Foreskin melanocyte (primary cell): ENCODE measurements at places on chromosomes 6 and 20.
A peak's percentile ranks its signal among the peaks of the same experiment; 100 is the strongest.

- peak; percentile 38 for DNase-seq
Observed at GRCh38 chr6:116461932-116462885, 1.0 kb downstream of the CALHM6 start.

GRCh38 chr6:17536586-17536985, 63.5 kb upstream of the FAM8A1 start:
- no peak for DNase-seq

GRCh38 chr6:16442031-16442430, 203.6 kb downstream of the GMPR start:
- DNase-seq: no peak

DNA sequence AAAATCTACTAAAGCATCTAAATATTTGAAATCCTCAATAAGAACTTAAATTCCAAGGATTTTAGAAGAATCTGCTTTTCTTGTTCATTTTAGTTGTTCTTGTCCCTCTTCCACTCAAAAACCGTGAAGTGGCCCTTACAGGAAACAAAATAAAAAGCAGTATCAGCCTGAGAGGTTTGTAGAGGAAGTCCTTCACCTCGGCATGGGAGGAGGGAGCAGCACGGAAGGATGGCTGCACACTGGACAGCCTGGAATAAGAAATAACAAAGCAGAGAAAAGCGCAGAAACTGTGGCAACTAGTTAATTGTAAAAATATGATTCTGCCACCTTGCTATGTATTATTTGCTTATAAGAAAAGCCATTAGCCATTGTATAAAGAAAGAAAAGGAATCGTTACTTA, 46.1 kb downstream of the RALGAPA2 start:
- no peak for DNase-seq

DNA sequence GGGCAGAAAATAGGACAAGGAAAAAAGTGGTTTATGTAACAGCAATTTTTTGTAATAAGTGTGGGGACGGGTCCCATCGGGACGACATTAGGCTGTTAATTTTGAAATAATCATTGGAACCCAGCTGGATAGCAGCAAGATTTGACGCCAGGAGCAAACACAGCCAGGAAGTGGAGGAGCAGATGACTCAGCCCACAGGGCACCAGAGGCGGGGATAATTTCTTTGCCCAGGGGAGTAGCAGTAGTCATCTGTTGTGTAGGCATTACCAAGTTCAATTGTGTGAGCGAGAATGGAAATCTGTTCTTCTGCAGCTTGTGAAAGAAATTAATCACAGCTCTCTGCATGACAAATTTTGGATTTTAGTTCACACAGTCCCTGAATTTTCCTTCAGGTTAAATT, 22.6 kb upstream of the RIN2 start:
- peak; percentile 77 for DNase-seq

- DNase-seq: no peak
Observed at GRCh38 chr6:46407776-46408530, 83.3 kb downstream of the RCAN2 start.

DNA sequence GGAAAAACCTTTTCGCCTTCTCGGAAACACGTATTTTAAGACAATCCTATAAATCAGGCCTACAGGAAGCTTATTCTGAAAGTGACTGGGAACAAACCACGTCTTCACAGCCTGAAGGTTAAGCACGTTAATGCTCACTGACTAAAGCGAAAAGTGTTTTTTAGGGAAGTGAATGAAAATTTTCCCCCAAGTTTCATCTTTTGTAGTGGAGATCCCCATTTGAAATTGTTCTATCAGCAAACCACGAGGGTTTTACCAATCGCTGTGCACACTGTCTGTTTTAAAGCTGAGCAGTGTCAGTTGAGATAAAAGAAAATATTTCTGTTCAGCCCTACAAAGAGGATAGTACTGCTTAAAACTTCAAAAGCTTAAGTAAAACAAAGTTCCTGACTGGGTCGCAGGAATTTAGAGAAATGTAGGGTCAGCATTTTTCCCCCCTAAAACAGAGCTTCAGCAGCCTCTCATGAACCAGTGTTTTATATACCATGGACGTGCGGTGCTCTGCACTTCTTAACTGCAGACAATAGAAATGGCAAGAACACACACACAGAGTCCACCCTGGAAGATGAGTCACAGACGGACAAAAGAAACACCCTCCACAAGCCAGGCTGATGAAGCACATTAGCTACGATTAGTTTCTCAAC, 34.9 kb downstream of the SLC22A23 start:
- DNase-seq: no peak

DNA sequence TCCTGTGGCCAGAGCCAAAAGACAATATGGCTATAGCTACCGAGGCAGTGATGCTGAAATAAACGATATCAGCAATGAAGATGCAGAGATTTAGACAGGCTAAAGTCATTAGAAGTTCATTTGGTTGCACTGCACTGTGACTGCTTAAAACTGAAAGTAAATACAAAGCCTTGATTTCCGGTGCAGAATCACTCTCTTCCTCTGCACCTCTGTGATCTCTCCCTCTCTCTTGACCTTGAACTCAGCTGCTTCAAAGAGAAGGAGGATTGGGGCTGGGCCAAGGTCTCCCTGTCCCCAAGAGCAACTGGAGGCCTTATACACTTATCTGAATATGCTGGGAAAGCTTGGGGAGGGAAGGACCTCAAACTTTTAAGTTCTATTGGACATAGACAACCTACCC, 34.6 kb upstream of the SPACA1 start:
- DNase-seq: no peak

- DNase-seq: peak; percentile 11
Observed at GRCh38 chr6:4021854-4022695, 56.9 kb downstream of the FAM217A start.

DNA sequence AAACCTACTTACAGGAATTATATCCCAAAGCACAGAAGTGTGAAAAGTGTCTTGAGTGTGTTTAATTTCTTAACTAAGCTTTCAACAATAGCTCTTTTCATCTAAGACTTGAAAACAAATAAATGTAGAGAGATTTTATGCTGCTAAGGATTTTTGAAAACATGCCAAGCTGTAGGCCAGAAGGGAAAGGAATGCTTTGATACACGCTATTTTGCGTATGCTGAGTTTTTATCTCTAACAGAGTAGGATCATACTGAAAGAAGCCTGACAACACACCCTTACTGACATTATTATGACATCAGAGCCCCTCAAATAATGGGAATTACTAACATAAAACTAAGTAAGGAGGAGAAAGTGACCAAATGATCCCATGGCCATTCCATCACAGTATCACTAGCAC, 265.5 kb downstream of the KHDC1L start:
- peak; percentile 72 for DNase-seq

GRCh38 chr6:156634048-156634447, 143.1 kb upstream of the ARID1B start:
- DNase-seq: no peak

DNA sequence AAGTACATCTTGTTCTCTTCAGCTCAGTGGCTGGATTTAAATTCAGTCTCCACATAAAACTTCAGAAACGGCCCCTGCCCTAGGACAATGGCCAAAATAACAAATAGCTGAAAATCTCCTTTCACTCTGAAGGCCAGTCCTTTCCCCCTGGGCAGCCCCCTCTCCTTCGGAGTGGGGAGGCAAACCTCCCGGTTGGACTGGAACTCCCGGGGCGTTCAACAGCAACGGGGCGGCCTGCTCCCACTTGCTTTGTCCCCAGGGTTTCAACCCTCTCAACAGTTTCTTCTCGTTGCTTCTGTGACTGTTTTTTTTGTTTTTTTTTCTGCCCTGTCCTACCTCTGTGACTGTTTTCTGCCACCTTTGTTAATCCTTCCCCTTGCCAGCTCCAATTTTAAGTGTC, 102.6 kb upstream of the DUSP22 start:
- DNase-seq: no peak

- no peak for DNase-seq
Observed at GRCh38 chr6:100467129-100468015, 2.7 kb upstream of the SIM1 start.

DNA sequence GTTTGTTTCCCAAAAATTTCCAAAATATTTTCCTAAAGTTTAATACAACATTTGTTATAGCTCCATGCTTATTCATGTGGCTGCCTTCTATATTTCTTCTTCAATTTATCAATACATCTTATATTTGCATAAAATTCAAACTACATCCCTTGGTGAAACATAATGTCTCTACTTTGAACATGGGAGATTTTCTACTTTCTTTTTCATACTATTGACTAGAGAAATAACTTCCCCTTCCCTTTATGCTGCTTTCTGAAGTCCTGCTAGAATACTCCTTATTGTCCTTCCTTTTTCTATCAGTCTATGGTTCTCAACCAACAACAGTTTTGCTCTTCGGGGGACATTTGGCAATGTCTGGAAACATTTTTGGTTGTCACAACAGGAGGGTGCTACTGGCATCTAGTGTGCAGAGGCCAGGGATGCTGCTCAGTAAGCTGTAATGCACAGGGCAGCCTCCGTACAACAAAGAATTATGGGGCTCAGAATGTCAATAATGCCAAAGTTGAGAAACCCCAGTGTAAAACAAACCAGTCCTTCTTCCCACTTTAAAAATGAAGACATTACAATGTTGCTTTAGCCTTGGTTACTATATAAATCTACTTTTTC, 29.9 kb downstream of the MKKS start:
- no peak for DNase-seq

DNA sequence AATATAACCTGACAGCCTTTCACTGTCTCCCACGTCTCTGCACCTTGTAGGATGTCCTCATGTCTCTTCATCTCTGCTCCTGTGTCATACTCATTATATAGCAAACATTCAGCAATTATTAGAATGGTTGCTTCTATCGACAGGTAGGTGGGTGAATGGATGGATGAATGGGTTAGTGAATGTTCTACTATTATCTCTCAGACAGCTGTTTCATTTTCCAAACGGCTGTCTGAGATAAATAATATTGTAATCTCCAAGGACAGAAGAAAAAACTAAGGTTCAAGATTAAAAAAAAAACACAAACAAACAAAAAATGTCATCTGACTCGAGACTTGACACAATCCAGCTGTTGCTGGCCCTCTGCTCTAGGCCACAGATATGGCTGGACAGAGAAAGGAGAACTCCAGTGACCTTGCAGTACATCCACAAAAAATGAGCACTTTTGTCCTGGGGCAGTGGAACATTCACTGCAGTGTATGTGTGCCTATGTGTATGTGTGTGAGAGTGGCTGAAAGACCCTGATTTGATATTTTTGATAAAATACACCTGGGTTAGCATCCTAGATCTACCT, 2.1 kb downstream of the HNF4A start:
- DNase-seq: no peak

GRCh38 chr20:57283860-57284259, 17.4 kb upstream of the BMP7 start:
- no peak for DNase-seq

DNA sequence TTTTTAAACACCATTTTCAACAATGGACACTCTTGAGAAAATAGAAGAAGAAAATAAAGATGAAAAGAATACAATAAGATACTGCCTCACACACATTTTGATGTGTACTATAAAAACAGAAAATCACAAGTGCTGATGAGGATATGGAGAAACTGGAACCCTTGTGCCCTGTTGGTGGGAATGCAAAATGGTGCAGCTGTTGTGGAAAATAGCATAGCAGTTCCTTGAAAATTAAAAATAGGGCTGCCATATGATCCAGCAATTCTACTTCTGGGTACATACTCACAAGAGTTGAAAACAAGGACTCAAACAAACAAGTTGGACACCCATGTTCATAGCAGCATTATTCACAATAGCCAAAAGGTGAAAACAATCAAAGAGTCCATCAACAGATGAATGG, 173.0 kb downstream of the KIF16B start:
- DNase-seq: no peak

GRCh38 chr6:31689249-31690110, 8.6 kb upstream of the LY6G5C start:
- no peak for DNase-seq

DNA sequence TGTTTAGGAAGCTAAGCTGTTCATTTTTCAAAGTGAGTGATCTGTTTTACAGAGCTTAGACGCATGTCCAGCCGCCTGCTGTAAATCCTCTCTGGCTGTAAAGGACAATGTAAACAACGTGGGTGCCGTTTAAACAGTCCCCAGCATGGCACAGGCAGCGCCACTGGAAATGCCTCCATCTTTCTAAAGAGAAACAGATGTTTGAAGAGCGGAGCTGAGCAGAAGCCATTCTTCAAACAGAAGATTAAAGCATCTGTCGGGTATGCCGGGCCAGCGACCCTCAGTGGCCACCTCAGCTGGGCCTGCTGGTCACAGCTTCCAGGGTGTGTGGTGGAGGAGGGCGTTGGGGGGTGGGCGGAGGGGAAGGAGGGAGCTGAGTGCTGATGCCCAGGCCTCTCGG, 138.6 kb downstream of the ERMARD start:
- no peak for DNase-seq

DNA sequence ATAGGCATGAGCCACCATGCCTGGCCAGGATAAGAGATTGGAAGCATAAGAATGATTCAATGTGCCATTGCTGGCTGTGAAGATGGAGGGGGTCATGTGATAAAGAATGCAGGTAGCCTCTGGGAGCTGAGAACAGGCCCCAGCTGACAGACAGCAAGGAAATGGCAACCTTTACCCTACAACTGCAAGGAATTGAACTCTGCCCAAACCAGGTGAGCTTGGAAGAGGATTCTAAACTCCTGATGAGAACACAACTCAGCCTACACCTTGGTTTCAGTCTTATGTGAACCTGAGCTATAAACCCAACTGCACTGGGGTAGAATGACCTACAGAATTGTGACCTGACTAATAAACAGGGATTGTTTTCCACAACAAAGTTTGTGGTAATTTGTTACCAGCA, 82.0 kb upstream of the AKIRIN2 start:
- DNase-seq: no peak

- DNase-seq: no peak
Observed at GRCh38 chr6:26318459-26319404, 46.3 kb upstream of the BTN3A2 start.

DNA sequence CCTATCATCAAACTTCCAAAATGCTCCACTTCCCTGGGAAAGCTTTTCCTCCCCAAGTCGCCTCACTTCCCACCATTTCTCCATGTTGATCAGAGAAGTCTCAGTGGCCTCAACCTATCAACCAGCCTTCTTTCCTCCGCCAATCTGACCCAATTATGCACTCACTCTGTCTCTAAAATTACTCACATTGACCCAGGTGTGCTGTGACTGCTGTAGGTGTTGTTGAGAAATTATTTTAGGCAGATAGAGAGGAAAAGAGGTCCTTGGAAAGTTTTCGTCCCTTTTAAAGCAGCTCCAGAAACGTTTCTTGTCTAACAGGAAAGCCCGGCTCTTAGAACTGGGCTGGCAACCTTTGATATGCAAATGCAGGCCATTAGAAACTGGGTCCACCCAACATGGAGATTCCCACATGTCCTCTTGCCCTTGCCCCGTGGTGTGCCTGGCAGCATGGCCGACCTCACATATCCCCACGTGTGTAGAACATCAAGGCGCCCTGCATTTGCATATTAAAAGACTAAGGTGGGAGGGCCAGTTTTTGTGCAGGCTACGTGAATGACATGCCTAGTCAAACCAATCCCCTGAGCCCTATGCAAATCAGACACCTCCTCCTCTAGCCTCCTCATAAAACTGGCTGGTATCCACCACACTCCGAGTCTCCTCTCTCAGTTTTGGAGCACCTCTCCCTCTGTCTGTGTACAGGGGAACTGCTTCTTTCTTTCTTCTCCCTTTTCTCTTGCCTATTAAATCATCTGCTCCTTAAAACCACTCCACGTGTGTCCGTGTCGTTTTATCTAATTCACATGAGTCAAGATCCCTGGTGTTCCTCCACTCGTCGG, 12.9 kb downstream of the IPCEF1 start:
- DNase-seq: no peak
